CD4-positive, alpha-beta T cell (primary cell): ENCODE measurements at places on chromosomes 12 and 14. TPM values are rescaled to one million over a fixed set of nuclear protein-coding genes. Genes with fewer than 3 reads are reported as not detected.

TAS2R19 gene
- total RNA-seq = 0.71 TPM

GRCh38 chr14:20652996-20653975 is 11.8 kb upstream of the OR6S1 start:
- peak overlapping the region; percentile 3 for H3K4me3 ChIP-seq
- H3K27me3 ChIP-seq = peaks cover 58% of the 10 kb centered on the region
- peaks cover 22% of the 10 kb centered on the region for H3K4me1 ChIP-seq
- no peaks in the 10 kb centered on the region for H3K36me3 ChIP-seq
- peak; percentile 27 for DNase-seq

NID2 gene
- total RNA-seq = 0.19 TPM

GRCh38 chr12:15152456-15152855 is 68.8 kb downstream of the RERG start:
- no peak overlapping the region for H3K27ac ChIP-seq
- H3K36me3 ChIP-seq = no peaks in the 10 kb centered on the region
- no peak overlapping the region for H3K4me3 ChIP-seq
- H3K27me3 ChIP-seq = no peaks in the 10 kb centered on the region
- no peak for DNase-seq
- H3K4me1 ChIP-seq = no peaks in the 10 kb centered on the region

DNA sequence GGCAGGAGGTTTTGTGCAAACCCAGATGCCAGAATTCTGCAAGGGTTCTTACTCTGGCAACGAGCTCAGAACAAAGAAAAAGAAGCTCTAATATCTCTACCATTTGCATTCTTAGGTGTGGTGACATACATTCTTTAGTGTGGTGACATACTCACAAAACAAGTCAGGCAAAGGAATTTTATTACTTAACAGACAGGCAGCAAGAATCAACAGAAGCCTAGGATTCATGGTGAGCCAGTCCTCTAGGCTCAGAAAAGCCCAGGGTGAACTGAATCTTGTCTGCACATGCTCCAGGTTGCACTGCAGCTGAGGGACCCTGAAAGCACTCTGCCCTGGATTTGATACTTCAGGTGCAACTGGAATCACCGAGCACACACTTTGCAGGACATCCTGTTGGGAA is 122.4 kb upstream of the PTPRQ start:
- H3K27ac ChIP-seq = no peak overlapping the region
- H3K36me3 ChIP-seq = no peaks in the 10 kb centered on the region
- DNase-seq = no peak
- H3K27me3 ChIP-seq = no peaks in the 10 kb centered on the region
- H3K4me1 ChIP-seq = no peaks in the 10 kb centered on the region

DNA sequence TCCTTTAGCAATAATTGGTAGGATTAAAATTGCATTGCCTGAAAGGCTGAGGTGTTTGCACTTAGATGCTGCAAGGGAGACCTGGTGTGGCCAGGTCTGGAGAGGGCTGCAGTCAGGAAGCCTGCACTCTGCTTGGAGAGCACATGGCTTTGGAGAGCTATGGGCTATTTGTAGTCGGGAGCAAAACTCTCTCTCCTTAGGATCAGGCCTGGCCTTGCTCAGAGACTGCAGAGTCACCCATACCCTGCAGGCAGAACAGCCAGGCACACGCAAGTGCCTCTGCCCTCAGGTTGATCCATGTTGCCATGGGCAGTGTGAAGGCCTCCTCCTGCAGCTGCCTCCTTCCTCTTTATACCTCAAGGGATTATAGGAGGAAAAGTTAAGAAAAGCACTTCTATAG is 26.8 kb downstream of the CKB start:
- peaks cover 7% of the 10 kb centered on the region for H3K4me1 ChIP-seq
- no peak overlapping the region for H3K27ac ChIP-seq
- no peak for DNase-seq
- H3K4me3 ChIP-seq = no peak overlapping the region
- H3K36me3 ChIP-seq = peaks cover 69% of the 10 kb centered on the region
- no peaks in the 10 kb centered on the region for H3K27me3 ChIP-seq

- H3K4me3 ChIP-seq = no peak overlapping the region
- no peaks in the 10 kb centered on the region for H3K27me3 ChIP-seq
- DNase-seq = no peak
- H3K36me3 ChIP-seq = no peaks in the 10 kb centered on the region
- H3K4me1 ChIP-seq = no peaks in the 10 kb centered on the region
Measured at GRCh38 chr14:75934998-75935628, 46.7 kb downstream of the TGFB3 start.

- DNase-seq = no peak
- no peak overlapping the region for H3K4me3 ChIP-seq
- H3K27me3 ChIP-seq = no peaks in the 10 kb centered on the region
- no peaks in the 10 kb centered on the region for H3K4me1 ChIP-seq
- H3K36me3 ChIP-seq = no peaks in the 10 kb centered on the region
- H3K27ac ChIP-seq = no peak overlapping the region
Measured at GRCh38 chr12:65632131-65632855, 192.0 kb upstream of the HMGA2 start.

SCN8A gene
- total RNA-seq = 0.14 TPM

DNA sequence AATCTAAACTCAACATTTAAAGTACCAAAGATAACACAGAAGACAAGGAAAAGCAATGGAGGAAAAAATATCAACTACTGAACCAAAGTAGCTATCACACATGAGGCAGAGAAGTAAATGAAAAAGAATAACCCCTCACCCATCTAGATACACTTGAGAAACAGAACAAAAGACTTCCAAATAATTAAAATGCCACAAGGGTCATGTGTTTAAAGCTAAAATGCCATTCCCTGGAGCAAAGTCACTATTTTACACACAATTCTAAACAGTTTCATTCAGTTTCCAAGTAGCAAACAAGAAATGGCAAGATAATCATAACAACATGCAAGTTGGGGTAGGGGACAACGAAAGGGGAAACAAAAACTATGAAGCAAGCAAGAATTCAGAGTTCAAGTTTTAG is 12.0 kb downstream of the OSBPL8 start:
- no peak overlapping the region for H3K4me3 ChIP-seq
- no peak for DNase-seq
- no peaks in the 10 kb centered on the region for H3K36me3 ChIP-seq
- H3K27ac ChIP-seq = no peak overlapping the region
- peaks cover 23% of the 10 kb centered on the region for H3K4me1 ChIP-seq

DNA sequence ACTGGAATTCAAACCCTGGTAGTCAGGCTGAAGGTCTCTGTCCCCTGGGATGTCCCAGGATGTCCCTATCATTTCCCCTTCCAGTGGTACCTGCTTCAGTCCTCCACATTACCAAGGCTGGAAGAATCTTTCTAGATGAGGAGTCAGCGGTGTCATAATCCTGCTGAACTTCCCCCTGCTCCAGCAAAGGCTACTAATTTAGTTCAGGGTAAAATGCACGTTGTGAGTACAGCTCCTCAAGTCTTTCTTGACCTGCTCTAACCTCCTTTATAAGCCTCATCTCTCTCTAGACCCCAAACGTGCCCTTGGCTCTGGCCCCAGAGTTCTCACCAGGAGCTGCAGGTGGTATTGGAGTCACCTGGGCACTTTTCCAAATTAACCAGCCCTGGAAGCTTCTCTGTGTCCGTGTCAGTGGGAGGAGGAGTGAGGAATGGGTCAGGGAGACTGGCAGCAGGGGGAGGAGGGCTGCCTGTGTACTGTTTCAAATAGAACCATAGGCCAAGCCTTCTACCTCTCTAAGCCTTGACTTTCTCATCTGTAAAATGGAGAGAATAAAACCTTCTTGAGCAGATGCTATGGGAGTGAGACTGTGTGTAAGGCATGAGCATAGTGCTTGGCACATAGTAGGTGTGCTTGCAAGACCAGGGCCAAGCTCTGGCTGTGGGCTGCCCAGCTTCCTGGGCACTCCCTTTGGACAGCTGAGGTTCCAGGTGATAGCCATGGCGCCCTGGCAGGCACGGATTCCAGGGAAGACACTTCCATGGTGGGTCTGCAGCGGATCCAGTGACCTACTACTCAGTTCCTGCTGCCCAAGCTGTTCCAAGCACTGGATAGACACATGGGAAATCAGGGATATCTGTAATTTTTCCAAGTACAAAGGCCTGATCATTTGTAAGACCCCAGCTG is 24.5 kb downstream of the ASB2 start:
- peaks cover 49% of the 10 kb centered on the region for H3K4me1 ChIP-seq
- peaks cover 4% of the 10 kb centered on the region for H3K36me3 ChIP-seq
- no peaks in the 10 kb centered on the region for H3K27me3 ChIP-seq
- no peak overlapping the region for H3K4me3 ChIP-seq
- DNase-seq = no peak
- H3K27ac ChIP-seq = no peak overlapping the region

DNA sequence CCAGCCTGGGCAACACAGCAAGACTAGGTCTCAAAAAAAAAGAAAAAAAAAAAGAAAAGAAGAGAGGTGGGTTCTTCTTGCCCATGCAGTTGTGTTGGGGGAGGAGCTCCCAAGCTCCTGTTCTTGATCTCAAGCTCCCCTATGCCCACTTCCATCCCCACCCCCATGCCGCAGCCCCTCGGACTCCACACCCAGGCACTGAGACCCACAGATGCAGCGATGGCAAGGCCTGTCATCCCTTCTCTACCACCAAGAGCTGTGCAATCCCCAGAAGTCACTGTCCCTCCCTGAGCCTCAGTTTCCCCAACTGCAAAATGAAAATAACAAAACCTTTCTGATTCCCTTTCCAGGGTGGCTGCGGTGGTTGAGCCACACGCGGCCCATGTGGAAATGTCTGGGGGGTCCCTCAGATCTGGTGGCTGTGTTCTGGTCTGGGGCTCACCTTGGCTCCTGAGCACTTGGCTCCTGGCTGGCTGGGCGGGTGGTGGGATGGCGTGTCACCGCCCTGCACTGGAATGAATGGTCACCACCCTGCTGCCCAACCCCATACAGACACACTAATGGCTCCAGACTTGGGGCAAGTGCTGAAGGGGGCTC is 22.6 kb upstream of the KIF26A start:
- H3K27ac ChIP-seq = no peak overlapping the region
- no peaks in the 10 kb centered on the region for H3K36me3 ChIP-seq
- peaks cover 4% of the 10 kb centered on the region for H3K4me1 ChIP-seq
- H3K4me3 ChIP-seq = no peak overlapping the region

GRCh38 chr12:39692258-39692853 is 72.8 kb upstream of the ABCD2 start:
- H3K27ac ChIP-seq = no peak overlapping the region
- H3K36me3 ChIP-seq = no peaks in the 10 kb centered on the region
- DNase-seq = no peak
- H3K27me3 ChIP-seq = no peaks in the 10 kb centered on the region
- H3K4me1 ChIP-seq = no peaks in the 10 kb centered on the region

- DNase-seq = no peak
- no peaks in the 10 kb centered on the region for H3K36me3 ChIP-seq
- no peaks in the 10 kb centered on the region for H3K4me1 ChIP-seq
- H3K4me3 ChIP-seq = no peak overlapping the region
- H3K27ac ChIP-seq = no peak overlapping the region
Measured at GRCh38 chr14:100580316-100581227, 6.6 kb downstream of the BEGAIN start.

- no peak overlapping the region for H3K4me3 ChIP-seq
- no peaks in the 10 kb centered on the region for H3K4me1 ChIP-seq
- DNase-seq = no peak
- no peaks in the 10 kb centered on the region for H3K27me3 ChIP-seq
- H3K36me3 ChIP-seq = no peaks in the 10 kb centered on the region
Measured at GRCh38 chr14:60220917-60221316, 28.1 kb upstream of the PPM1A start.

- peaks cover 12% of the 10 kb centered on the region for H3K36me3 ChIP-seq
- DNase-seq = no peak
- no peaks in the 10 kb centered on the region for H3K27me3 ChIP-seq
- H3K27ac ChIP-seq = peak overlapping the region; percentile 99
Measured at GRCh38 chr12:106304797-106305196, 2.3 kb downstream of the TCP11L2 start.

DNA sequence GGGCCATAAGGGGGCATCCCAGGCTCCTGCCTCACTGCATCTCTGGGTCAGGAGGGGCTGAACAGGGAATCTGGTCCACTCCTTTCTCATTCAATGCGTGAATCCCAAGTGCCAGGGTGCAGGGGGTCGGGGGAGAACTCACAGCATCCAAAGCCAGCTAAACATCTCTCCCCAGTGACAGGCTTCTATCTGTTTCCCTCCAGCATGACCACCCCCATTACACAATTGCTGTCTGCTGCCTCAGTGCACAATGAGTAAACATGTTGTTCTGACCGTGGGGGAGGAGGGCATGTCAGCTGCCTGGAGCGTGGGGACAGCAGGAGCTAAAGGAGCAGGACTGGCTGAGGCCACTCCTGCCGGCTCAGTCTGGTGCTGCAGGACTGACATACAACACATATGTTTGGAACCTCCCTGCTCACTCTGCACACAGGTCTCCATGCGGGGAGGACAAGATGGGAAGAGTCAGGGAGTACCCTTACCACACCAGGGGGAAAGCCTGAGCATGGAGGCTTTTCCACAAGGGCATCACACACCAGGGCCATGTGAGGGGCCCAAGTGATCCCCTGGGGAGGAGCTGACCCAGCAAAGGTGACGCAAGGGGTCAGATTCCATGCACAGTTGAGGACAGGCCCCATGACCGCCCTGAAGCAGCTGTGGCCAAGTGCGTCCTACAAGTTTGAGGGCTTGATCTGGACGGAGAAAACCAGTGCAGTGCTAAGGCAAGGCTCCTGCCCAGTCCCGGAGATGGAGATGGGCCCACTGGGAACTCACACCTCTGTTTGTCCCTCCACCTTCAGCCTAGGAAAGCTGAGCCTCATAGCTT is 1.4 kb downstream of the TNS2 start:
- H3K27me3 ChIP-seq = no peaks in the 10 kb centered on the region
- no peak overlapping the region for H3K27ac ChIP-seq
- H3K36me3 ChIP-seq = no peaks in the 10 kb centered on the region
- H3K4me1 ChIP-seq = peaks cover 30% of the 10 kb centered on the region
- no peak for DNase-seq
- no peak overlapping the region for H3K4me3 ChIP-seq

CARMIL3 gene
- total RNA-seq = 0.11 TPM

- H3K4me3 ChIP-seq = no peak overlapping the region
- no peak for DNase-seq
- H3K27me3 ChIP-seq = no peaks in the 10 kb centered on the region
- no peak overlapping the region for H3K27ac ChIP-seq
Measured at GRCh38 chr12:4825011-4825858, 84.5 kb upstream of the KCNA1 start.

TPPP2 gene
- total RNA-seq = not detected

- no peaks in the 10 kb centered on the region for H3K36me3 ChIP-seq
- no peak overlapping the region for H3K4me3 ChIP-seq
- H3K4me1 ChIP-seq = peaks cover 6% of the 10 kb centered on the region
- no peak overlapping the region for H3K27ac ChIP-seq
Measured at GRCh38 chr12:65725376-65725775, 98.9 kb upstream of the HMGA2 start.

- H3K27ac ChIP-seq = no peak overlapping the region
- H3K4me3 ChIP-seq = no peak overlapping the region
- DNase-seq = no peak
- no peaks in the 10 kb centered on the region for H3K4me1 ChIP-seq
- no peaks in the 10 kb centered on the region for H3K27me3 ChIP-seq
Measured at GRCh38 chr14:57533214-57533613, 39.6 kb upstream of the CCDC198 start.

DTX1 gene
- 14.2 TPM for total RNA-seq

NELL2 gene
- 147 TPM for total RNA-seq

- no peaks in the 10 kb centered on the region for H3K36me3 ChIP-seq
- no peaks in the 10 kb centered on the region for H3K27me3 ChIP-seq
- DNase-seq = no peak
- H3K27ac ChIP-seq = no peak overlapping the region
- no peaks in the 10 kb centered on the region for H3K4me1 ChIP-seq
- H3K4me3 ChIP-seq = no peak overlapping the region
Measured at GRCh38 chr12:40313928-40314327, 89.1 kb downstream of the LRRK2 start.
